Left lung (tissue), 14 donors: ENCODE measurements at places on chromosomes 7 and 10. TPM values are rescaled to one million over a fixed set of nuclear protein-coding genes. Genes with fewer than 3 reads are reported as not detected.

Gene TFEC
- total RNA-seq = 42.9 TPM

Gene MMP21
- 0.32 TPM for total RNA-seq

DNA sequence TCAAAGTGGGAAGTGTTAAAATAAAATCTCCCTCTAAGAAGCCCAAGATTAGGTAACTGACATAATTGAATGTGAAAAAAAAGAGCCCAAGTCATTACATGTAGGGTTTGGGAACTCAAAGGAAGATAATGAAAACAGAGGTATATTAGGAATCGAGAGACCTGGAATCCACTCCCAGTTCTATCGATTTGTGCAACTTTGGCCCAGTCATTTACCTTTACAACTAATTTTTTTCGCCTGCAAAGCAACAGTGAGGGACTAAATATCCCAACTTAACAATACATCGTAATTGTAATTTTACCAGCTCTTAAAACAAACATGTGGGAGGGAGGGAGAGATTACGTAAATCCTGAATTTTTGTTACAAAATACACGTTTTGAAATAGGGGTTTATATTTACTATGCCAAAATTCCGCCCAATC lies 1.4 kb downstream of the MINDY3 start:
- peaks cover 37% of the 10 kb centered on the region for H3K4me1 ChIP-seq
- no peak for DNase-seq
- H3K27me3 ChIP-seq = no peaks in the 10 kb centered on the region
- H3K36me3 ChIP-seq = no peaks in the 10 kb centered on the region

DNA sequence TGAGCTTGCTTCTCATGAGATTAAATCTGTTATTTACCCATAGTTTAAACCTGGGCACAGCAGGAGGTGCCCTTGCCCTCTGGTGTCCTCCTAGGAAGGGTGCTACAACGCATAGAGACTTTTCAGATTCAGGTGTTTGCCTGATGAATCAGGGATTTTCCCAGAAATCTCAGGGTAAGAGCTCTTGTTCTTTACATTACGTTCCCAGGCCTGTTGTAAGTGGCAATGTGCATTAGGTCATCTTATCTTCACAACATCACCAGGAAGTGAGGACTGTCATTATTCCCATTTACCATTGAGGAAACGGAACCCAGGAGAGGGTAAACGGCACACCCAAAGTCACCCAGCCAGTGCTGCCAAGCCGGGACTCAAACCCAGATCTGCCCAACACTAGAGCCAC lies 73.0 kb downstream of the NHLRC2 start:
- H3K27ac ChIP-seq = peak overlapping the region; percentile 30
- no peak for DNase-seq
- no peaks in the 10 kb centered on the region for H3K36me3 ChIP-seq

GRCh38 chr10:57849691-57850357 lies 417.9 kb downstream of the IPMK start:
- no peaks in the 10 kb centered on the region for H3K36me3 ChIP-seq
- no peaks in the 10 kb centered on the region for H3K27me3 ChIP-seq
- no peak overlapping the region for H3K27ac ChIP-seq
- no peaks in the 10 kb centered on the region for H3K4me1 ChIP-seq

DNA sequence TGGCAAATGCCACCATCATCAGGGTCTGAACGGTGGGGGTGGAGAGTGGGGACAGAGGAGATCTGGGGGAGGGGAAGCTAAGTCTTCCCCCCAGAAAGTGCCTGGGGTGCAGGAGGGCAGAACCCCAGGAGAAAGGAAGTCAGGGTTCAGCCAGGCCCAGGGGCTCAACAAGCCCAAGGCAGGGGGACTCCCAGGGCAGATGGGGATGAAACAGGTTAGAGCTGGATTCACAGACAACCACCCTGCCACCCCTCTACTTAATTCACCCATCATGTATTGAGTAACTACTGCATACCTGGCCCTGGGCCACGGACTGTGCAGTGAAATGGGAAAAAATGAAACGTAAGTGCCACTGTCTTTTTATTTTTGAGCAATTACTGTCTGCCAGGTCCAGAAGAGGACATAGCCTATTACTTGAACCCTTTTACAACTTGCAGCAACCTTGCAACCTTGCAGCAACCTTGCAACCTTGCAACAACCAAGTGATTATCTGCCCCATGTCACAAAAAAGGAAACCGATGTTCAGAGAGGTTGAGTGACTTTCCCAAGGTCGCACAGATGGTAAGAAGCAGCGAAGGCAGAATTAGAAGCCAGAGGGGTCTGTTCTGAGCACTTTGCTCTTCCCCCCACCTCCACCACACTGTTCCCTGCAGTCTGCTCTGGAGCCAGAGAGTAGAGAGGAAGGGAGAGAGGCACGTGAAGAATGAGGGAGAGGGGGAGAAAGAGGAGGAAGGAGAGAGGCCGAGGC lies 4.8 kb downstream of the ELN start:
- H3K27me3 ChIP-seq = no peaks in the 10 kb centered on the region
- no peak for DNase-seq
- peak overlapping the region; percentile 13 for H3K27ac ChIP-seq
- H3K4me3 ChIP-seq = no peak overlapping the region
- no peaks in the 10 kb centered on the region for H3K36me3 ChIP-seq
- H3K4me1 ChIP-seq = peaks cover 15% of the 10 kb centered on the region

Gene SDK1
- 5.5 TPM for total RNA-seq

DNA sequence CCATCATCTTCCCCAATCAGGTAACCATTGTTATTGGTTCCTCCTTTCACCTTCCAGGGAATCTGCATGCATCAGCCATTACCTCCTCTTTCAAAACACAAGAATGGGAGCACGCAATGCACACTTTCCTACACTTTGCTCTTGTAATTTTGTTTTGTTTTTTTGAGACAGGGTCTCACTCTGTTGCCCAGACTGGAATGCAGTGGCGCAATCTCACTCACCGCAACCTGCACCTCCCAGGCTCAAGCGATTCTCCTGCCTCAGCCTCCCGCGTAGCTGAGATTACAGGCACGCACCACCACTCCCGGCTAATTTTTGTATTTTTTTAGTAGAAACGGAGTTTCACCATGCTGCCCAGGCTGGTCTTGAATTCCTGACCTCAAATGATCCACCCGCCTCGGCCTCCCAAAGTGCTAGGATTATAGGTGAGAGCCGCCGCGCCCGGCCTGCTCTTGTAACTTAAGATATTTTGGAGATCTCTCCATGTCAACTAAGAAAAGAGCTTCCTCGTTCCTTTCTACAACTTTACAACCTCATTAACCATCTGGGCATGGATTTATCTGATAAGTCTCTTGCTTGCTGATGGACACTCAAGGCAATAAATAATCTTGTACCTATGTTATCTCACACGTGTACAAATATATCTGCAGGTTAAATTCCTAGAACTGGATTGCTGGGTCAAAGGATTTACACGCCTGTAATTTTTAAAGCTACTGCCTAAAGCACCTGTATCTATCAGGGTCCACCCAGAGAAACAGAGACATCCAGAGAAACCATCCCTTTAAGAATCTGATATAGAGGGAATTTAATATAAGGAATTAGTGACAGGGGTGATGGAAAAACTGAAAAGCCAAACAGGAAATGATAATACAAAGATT lies 4.2 kb downstream of the CYTH3 start:
- H3K27ac ChIP-seq = peak overlapping the region; percentile 48
- DNase-seq = no peak
- no peaks in the 10 kb centered on the region for H3K36me3 ChIP-seq
- no peaks in the 10 kb centered on the region for H3K27me3 ChIP-seq
- H3K4me3 ChIP-seq = no peak overlapping the region

DNA sequence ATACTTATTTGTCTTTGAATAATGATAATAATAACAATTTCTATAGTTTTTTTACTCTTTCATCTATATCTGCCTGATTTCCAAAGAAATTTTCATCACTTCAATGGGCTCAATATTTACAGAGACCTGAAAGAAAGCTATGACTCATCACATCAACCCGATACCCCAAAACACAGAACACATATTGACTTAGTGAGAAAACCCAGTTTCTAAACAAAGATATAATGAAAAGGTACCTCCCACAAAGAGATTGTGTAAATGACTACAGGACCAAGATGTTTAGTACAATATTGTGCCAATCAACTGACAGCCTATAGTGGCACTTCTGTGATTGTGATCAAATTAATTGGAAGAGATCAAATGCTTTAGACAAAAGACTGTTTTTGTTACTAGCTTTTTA lies 133.9 kb downstream of the PCDH15 start:
- no peaks in the 10 kb centered on the region for H3K36me3 ChIP-seq
- H3K27me3 ChIP-seq = no peaks in the 10 kb centered on the region
- DNase-seq = no peak
- H3K4me1 ChIP-seq = no peaks in the 10 kb centered on the region
- H3K27ac ChIP-seq = no peak overlapping the region

GRCh38 chr7:73707045-73707631 lies 12.3 kb downstream of the STX1A start:
- DNase-seq = no peak
- H3K4me3 ChIP-seq = no peak overlapping the region
- H3K36me3 ChIP-seq = no peaks in the 10 kb centered on the region
- no peak overlapping the region for H3K27ac ChIP-seq

GRCh38 chr10:62894156-62894555 lies 78.0 kb upstream of the EGR2 start:
- no peaks in the 10 kb centered on the region for H3K36me3 ChIP-seq
- no peak overlapping the region for H3K4me3 ChIP-seq

DNA sequence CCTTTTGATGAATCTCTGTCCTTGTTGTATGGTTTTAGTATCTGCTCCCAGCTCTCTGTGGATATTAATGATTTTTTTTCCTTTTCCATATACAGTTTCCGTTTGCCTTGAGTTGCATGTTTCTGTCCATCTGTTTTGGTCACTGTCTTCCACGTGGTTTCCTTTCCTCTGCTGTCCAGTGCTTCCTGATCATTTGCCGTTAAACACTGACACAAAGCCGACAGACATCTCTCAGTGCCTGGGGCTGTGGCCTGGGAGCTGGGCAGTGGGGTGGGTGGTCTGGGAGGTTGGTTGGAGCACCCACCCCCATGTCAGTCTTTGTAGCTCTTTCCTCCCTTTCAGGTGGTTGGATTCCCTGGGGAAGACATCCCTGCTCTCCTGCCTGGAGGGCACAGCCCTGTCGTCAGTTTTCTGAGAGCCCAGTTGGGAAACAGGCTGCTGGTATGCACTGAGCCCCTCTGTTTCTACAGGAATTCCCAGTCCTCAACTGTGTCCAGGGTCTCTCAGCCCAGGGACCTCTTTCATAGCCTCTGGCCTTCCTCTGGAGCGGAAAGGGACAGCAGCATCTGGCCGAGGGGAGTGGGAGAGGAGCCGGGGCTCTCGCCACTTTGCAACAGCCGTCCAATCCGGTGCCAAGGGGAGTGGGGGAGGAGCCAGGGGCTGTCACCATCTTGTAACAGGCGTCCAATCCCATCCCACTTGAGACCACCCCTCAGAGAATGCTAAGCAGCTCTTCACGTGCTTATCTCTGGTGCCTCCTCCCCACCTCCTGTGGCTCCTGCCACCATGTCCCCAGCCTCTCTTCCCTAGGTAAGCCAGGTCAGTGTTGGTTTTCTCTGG lies 26.7 kb upstream of the MKI67 start:
- no peaks in the 10 kb centered on the region for H3K36me3 ChIP-seq
- H3K27me3 ChIP-seq = peaks cover 54% of the 10 kb centered on the region
- no peaks in the 10 kb centered on the region for H3K4me1 ChIP-seq

Gene PTPN12
- 138 TPM for total RNA-seq

GRCh38 chr7:114944745-114945625 lies 23.1 kb downstream of the MDFIC start:
- H3K27me3 ChIP-seq = no peaks in the 10 kb centered on the region
- H3K36me3 ChIP-seq = no peaks in the 10 kb centered on the region
- peaks cover 6% of the 10 kb centered on the region for H3K4me1 ChIP-seq
- H3K4me3 ChIP-seq = no peak overlapping the region

DNA sequence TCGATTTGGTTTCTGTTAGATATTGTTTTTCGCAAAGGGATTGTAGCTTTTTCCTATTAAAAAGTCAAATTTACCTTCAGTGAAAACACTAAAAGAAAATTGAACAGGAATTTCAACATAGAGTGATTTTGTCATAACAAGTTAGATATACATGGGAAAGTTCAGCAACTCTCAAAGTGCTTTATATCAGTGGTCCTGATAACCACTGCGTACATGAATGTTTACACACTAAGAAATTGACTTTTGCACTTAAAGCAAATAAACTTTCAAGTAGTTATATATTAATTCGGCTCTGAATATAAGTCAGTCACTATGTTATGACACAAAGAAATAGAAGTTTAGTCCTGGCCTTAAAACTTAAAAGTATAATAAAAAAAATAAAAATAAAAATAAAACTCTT lies 101.3 kb upstream of the DKK1 start:
- no peaks in the 10 kb centered on the region for H3K27me3 ChIP-seq
- peaks cover 9% of the 10 kb centered on the region for H3K4me1 ChIP-seq
- H3K27ac ChIP-seq = no peak overlapping the region

- peak; percentile 83 for DNase-seq
- H3K36me3 ChIP-seq = no peaks in the 10 kb centered on the region
- peaks cover 9% of the 10 kb centered on the region for H3K4me1 ChIP-seq
- peak within 1 kb of the TSS; percentile 57 for H3K4me3 ChIP-seq
Measured at GRCh38 chr10:689452-690371, at the start of gene DIP2C. TSS of gene DIP2C (minus strand) at chr10:689668. CDS start at chr10:689578, 90 bp downstream.

- no peaks in the 10 kb centered on the region for H3K27me3 ChIP-seq
- H3K4me1 ChIP-seq = no peaks in the 10 kb centered on the region
- no peaks in the 10 kb centered on the region for H3K36me3 ChIP-seq
- no peak overlapping the region for H3K4me3 ChIP-seq
Measured at GRCh38 chr10:123241391-123242141, 87.4 kb downstream of the BUB3 start.

GRCh38 chr7:45580053-45580872 lies 6.1 kb downstream of the ADCY1 start:
- peaks cover 48% of the 10 kb centered on the region for H3K27me3 ChIP-seq
- no peak overlapping the region for H3K4me3 ChIP-seq
- DNase-seq = no peak
- H3K36me3 ChIP-seq = no peaks in the 10 kb centered on the region
- H3K4me1 ChIP-seq = no peaks in the 10 kb centered on the region

- no peaks in the 10 kb centered on the region for H3K27me3 ChIP-seq
- DNase-seq = no peak
- H3K4me3 ChIP-seq = no peak overlapping the region
- no peak overlapping the region for H3K27ac ChIP-seq
- H3K36me3 ChIP-seq = no peaks in the 10 kb centered on the region
Measured at GRCh38 chr7:69199661-69200060, 398.6 kb upstream of the AUTS2 start.

Gene ECHDC3
- total RNA-seq = 24.9 TPM

- no peaks in the 10 kb centered on the region for H3K27me3 ChIP-seq
- no peaks in the 10 kb centered on the region for H3K36me3 ChIP-seq
- H3K4me3 ChIP-seq = no peak overlapping the region
- no peaks in the 10 kb centered on the region for H3K4me1 ChIP-seq
- no peak overlapping the region for H3K27ac ChIP-seq
Measured at GRCh38 chr10:121088524-121088923, 237.4 kb downstream of the WDR11 start.

DNA sequence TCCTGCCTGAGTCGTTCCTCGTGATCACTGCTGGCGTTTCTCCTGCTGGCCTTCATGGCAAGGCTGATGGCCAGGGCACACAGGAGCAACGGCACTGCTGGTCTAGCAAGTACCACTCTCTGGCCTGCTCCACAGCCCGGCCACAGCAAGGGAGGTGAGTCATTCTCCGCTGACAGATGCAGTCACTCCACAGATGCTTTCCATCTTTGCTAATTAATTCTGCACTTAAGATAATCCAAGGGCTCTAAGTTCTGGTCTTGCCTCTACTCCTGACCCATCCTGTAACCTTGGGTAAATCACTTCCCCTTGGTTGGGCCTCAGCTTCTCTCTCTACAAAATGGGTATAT lies 244.4 kb downstream of the RPS24 start:
- DNase-seq = no peak
- H3K4me3 ChIP-seq = no peak overlapping the region
- no peak overlapping the region for H3K27ac ChIP-seq
- H3K4me1 ChIP-seq = no peaks in the 10 kb centered on the region

Gene CNNM1
- total RNA-seq = 0.94 TPM
